Stimulated activated CD4-positive, alpha-beta T cell treated with anti-CD3 and anti-CD28 coated beads, Interleukin-15, amount 100 ng/mL, for 24 hours (primary cell): ENCODE measurements at places on chromosomes 5 and 9.

DNA sequence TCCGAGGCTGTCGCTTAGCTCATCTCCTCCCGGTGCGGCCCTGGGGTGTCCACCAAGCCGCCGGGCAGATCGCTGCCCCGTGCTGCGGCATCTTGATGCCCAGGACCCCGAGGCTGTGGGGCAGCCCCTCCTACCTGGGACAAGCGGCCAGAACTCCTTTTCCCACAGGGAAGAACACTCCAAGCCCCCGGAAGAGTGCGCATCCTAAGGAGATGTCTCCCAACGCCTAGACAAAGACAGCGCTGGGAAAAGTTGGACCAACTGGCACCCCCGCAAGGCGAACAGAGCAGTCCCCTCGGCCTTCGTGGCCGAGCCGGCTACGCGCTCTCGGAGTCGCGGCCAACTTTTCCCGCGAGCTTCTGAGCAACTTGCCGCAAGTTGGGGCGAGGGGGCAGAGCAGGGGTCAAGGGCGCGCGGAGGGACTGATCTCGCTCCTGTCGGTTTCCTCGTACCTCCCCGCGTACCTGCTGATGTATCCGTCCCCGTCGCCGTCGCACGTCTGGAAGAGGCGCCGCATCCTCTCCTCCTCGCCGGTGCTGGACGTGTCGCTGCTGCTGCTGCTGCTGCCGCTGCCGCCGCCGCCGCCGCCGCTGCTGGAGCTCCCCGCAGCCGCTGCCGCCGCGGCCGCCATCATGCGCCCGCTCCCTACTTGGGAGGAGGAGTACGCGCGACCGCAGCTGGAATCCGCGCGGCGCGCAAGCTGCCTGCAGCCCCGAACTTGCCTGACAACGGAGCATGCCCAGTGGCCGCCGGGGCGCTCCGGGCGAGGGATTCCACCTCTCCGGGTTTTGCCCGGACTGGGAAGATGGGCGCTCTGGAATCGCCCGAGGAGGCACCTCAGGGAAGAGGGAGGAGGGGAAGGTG, at the start of gene MCC:
Gene MCC (minus strand): TSS at position 673 of the 864 bp plus-strand sequence.
- peak; percentile 66 for DNase-seq

- no peak for DNase-seq
Measured at GRCh38 chr9:112921549-112921948, 30.9 kb upstream of the SLC46A2 start.

DNA sequence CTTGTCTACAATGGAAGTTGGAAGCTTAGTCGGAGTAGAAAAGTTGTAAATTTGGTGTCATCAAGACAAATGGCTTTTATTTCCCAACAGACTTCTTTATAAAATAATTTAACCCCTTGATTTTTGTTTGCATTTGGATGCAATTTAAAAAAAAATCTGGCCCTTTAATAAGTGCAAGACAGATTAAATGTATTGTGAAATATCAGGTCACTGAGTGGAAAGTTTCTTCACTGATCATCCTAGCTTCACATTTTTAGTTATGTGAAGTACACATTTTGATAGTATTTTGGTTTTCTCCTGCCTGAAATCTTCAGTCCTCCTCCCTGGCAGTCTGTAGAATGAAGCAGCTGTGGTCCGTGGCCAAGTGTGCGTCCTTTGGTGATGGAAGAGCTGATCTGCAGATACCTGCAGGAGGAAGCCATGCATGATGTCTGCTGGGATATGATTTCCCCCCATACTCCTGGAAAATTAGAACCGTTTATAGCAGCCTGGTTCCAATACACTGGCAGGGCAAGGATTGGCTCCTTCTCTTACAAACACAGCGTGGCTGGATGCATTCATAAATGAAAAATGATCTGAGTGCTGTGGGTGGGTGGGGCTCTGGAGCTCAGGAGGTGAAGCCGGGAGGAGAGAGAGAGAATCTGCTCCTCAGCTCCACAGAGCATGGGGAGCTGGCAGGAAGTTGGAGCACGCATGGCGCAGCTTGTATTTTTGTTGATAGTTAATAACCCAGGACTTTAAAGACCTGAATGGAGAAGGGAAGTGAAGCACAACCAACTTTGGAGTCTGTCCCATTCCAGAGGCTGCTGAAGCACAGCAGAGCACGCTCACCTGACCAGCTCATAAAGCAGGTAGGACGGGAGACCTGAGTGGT, 238.4 kb downstream of the GOLPH3 start:
- DNase-seq, result no peak

DNA sequence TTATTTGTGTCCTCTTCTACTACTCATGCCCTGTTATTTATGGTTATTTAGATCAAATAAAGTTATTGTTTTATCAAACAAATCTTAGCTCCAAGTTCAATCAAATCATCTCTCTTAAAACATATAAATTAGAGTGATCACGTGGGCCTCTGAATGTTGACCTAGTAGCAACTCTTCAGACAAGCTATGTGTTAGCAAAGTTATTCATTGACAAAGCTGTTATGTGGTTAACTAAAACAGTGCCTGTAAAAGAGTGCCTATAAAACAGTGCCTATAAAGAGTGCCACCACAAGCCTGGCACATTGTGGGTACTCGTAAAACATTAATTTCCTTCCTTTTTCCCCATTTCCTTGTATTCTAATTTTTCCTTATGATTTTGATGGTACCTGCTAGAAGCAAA, 421.9 kb downstream of the HCN1 start:
- no peak for DNase-seq

- DNase-seq, result no peak
Measured at GRCh38 chr5:120614531-120615180, 150.6 kb downstream of the PRR16 start.

DNA sequence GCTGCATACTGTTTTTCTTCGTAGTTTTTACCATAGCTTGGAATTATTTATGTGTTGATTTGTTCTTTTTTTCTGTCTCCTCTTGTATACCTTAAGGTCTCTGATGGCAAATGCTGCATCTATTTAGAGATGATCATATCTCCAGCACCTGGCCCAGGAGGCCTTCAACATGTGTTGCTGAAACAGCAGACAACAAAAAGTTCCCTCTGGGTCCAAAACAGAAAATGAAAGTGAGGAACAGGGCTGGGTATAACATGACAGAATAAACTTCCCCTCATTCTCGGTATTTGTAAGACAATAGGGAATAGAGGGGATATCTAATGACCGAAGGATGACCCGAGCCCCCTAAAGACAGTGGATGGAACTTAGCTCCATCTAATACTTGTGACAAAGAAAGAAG, 22.7 kb upstream of the PCSK1 start:
- DNase-seq, result no peak

GRCh38 chr5:148820461-148821395, 5.7 kb upstream of the ADRB2 start:
- DNase-seq, result peak; percentile 24

- no peak for DNase-seq
Measured at GRCh38 chr5:4981608-4982007, 158.5 kb upstream of the ADAMTS16 start.

DNA sequence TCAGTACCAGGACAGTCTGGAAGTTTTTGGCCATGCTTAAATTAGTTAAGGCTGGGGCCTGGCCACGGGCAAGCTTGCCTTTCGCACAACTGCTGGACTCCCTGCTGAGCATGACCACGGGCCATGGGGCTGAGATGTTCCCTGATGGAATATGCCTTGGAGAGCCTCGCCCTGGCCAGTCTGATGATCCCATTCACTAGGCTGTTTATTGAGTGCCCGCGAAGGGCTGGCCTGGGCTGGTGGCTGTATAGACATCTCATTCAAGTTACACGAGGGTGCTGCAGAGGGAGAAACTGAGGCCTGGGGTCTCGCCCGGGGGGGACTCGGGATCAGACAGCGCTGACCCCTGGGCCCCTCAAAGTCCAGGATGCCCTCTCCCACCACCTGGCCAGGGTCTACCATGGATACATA, 7.8 kb upstream of the RXRA start:
- no peak for DNase-seq

DNA sequence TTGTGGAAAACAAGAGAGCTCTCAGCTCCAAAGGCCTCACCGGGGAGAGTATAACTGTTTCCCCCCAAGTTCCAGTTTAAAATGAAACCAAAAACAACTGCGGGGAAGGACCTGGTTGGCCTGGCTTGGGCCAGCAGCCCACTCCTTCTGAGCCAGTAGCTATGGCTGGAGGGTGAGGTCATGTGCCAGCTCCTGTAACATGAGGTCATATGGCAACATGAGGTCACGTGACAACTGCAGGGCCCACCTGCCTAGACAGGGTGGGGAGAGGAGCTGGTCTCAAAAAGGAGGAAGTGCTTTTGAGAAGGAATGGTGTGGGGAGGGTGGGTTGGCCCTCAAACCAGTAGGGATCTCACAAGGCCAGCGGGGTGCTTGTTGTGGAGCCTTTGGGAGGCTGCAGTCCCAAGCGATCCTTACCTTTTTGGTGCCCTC, 29.3 kb upstream of the CRB2 start:
- DNase-seq, result no peak
